ENCODE measurements at places on chromosomes 2 and 18.

- no peak for DNase-seq
Measured at GRCh38 chr2:48118895-48119294, 212.6 kb upstream of the FBXO11 start.

- DNase-seq: no peak
Measured at GRCh38 chr2:157291018-157291417, 33.5 kb downstream of the GALNT5 start.

DNA sequence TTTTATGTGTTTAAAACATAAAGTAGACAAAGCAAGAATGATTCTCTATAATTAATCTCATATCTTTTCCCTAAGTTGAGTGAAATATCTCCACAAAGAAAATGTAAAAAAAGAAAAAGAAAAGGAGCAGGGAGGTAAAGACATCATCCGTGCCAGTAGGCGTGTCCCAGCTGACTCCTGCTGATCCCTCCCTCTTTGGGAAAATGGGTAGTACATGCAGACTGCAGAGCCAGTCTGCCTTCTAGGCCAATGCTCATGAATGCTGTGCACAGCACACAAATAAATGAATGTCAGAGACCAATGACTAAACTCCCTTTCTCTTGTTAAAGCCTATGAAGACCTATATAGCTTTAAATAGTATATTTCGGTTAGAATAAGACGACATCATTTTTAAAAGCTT lies 64.7 kb downstream of the RAPH1 start:
- no peak for DNase-seq

DNA sequence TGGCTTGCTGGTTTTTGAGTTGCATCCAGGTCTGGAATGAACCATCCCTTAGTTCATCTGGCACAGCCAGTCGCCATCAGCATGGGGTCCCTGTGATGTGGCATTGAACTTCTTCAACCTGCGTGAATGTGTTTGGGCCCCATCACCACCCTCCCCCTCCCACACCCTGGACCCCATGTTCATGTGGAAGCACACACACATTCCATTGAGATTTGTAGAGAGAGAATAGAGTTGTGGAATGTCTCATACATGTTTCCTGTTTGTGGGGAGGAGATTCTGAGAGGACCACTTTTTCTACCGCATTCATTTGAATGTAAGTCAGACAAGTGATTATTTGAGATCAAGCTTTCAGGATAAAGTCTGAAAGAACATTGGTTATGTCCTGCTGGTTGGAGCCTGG lies 117.6 kb upstream of the EML6 start:
- no peak for DNase-seq

- DNase-seq: no peak
Measured at GRCh38 chr18:77106331-77106730, 26.3 kb downstream of the MBP start.

GRCh38 chr18:24979235-24979634 lies 372.7 kb downstream of the ZNF521 start:
- DNase-seq: no peak

- DNase-seq: no peak
Measured at GRCh38 chr2:177622521-177622920, 229.9 kb downstream of the AGPS start.

- DNase-seq: no peak
Measured at GRCh38 chr2:182973441-182974352, 64.6 kb downstream of the NCKAP1 start.

DNA sequence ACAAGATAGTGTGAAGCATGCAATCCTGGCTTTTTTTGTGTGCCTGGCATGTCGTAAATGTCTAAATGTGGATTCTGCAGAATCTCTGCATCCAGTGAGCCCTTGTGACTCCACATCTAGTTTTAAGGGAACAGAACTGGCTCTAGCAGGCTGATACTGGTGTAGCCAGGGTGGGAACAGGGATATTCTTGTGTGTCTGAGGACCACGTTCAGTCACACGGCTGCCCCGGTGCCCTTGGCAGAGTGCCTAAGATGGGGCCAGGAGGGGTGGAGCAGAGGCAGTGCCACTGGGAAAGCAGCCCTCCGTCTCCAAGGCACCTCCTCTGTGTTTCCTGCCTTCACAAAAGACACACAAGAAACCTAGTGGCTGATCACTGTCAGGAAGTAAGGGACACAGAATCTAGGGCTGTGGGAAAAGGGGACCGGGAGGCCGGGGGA lies 91.5 kb upstream of the PARD3B start:
- no peak for DNase-seq

DNA sequence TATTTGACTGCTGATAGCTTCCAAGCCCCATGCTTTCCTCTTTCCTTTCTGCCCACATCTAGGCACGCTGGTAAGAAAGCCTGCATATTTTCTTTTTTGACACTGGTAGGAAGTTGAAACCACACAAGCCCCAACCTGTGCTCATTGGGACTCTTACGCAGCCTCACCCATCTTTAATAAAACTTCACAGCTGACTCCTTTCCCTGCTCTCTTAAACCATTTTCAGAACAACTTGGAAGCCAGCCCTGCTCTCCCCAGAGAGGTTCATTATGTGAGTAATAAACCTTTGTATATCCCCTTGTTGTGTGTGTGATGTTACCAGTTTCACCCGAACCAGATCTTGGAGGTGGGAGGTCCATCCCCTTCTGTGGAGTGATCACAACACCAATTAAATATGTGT lies 268.4 kb downstream of the GPD2 start:
- DNase-seq: no peak

Data from NCI-H1417 treated with DMSO at 0.1 percent for 48 hours (cell line).